GM23248 (cell line): ENCODE measurements at places on chromosomes 2 and 18.

- peak; percentile 19 for DNase-seq
Observed at GRCh38 chr2:207243601-207244000, 77.9 kb upstream of the KLF7 start.

DNA sequence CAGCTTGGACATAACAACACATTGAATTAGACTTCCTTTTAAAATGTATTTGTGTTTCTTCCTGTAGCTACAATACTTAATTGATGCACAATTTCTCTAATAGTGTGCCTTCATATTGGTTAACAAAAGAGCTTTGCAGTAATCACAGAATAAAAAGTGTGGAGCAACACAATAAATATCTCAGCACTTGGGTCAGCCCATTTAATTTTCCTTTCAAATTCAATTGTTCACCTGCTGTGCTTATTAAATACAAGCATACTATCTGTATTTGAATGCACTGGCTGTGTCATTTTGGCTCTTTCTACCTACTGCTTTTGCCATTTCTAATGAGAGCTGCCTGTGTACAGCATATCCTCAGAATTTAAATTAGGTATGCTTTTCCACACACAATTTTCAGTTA, 1641.3 kb upstream of the SLC39A10 start:
- DNase-seq: no peak

DNA sequence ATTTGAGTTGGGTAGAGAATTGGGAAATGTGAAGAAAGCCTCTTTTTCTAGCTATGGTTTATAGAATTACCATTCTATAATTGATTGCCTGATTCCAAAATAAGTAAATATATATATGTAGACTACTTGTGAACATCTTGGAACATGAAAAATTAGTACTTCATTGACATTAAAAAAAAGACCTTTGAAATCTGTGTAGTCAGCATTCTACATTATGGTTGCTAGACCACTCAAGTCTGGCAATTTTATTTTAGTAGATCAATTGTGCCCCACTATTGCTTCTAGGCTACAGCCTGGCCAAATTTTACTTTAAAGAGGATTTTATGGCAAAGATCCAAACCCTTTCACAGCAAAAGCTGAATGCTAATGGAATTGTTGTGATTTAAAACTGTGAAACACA, 279.8 kb downstream of the IKZF2 start:
- no peak for DNase-seq

- DNase-seq: no peak
Observed at GRCh38 chr18:54222922-54223567, 1.4 kb downstream of the MBD2 start.

- DNase-seq: no peak
Observed at GRCh38 chr2:170253721-170254230, 75.8 kb downstream of the MYO3B start.

GRCh38 chr2:6538607-6539006, 327.1 kb downstream of the CMPK2 start:
- DNase-seq: peak; percentile 0
